ENCODE measurements at places on chromosomes 1 and 21. TPM values are rescaled to one million over a fixed set of nuclear protein-coding genes. Genes with fewer than 3 reads are reported as not detected.

PDPN gene
- total RNA-seq: not detected

SELP gene
- total RNA-seq: 2.6 TPM

KPRP gene
- total RNA-seq: not detected

AIDA gene
- total RNA-seq: 67.3 TPM

NBPF6 gene
- total RNA-seq: not detected

ADAMTS5 gene
- total RNA-seq: not detected

TAL1 gene
- total RNA-seq: not detected

LCE3E gene
- not detected for total RNA-seq

NES gene
- total RNA-seq: not detected

FCRL1 gene
- total RNA-seq: not detected

EPHB2 gene
- total RNA-seq: not detected

ATP1A2 gene
- not detected for total RNA-seq

HTR6 gene
- total RNA-seq: 0.37 TPM

LRRC3 gene
- 2.5 TPM for total RNA-seq
